Umbilical cord (tissue), 2 donors: ENCODE measurements at places on chromosomes 2 and 18.
A peak's percentile ranks its signal among the peaks of the same experiment; 100 is the strongest.

DNA sequence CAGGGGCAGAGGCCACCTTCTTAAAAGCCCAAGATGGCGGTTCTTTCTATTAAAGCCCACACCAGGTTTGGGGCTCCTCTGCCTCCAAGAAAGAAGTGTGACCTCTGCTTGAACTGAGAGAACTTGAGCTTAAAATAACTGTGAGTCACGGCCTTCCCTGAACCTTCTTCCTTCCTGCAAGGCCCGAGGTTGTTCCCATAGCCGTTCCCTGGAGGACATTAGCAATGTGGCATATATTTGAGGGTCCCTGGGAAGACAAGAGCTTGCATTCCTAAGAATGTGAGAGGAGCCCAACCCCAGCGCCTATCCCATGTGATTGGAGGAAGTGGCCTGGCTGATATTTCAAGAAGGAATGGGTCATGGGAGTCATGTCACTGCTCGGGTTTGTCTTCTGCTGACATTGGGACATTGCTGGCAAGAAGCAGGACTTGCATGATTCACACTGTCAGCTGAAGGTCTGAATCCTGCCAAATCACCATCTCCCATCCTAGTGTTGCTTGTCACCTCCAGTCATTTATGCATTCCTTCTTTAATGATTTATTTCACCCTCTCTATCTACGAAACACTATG is 168.1 kb downstream of the TRIB2 start:
- DNase-seq = peak; percentile 13

DNA sequence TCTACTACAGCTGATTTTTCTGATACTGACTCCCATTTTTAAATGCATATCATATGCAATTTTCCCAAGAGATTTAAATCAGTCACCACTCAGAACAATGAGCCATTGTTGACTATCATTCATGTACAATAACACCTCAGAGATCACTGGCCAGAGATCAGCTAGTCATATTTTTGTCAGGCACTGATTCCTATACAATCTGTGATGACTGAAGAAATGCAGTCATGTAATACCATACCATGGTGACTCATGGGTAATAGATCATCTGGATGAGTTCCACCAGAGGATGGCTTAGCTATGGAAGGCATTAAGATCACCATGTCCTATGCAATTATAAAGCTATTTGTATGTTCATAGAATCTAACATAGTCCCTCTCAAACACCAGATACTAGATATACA is 285.7 kb upstream of the DCC start:
- DNase-seq = no peak

DNA sequence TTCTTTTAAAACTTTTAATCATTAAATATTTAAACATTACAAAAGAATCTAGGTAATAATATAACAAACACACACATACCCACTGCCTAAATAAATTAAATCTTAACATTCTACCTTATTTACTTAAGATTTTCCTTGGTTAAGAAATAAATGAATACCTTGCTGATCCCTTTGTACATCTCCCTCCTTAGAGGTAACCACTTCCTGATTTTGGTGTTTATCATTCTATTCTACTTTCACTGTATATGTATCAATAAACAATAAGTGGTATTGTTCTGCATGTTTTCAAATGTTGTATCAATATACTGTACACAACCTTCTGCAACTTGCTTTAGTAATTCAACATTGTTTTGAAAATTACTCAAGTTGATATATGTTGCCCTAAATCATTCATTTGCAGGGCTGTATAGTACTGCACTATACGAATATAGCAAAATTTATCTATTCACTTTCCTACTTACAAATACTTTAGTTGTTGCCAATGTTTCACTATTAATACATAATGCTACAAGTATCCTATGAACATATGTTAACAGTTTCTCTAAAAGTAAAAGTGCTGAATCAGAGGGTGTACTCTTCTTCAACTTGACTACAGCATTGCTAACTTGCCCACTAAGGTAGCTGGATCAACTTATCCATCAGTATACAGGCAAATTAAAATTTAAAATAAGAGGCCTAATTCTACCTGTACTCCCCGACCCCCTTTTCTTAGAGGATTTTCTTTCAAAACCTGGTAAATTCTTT is 65.8 kb downstream of the MEMO1 start:
- DNase-seq = no peak

DNA sequence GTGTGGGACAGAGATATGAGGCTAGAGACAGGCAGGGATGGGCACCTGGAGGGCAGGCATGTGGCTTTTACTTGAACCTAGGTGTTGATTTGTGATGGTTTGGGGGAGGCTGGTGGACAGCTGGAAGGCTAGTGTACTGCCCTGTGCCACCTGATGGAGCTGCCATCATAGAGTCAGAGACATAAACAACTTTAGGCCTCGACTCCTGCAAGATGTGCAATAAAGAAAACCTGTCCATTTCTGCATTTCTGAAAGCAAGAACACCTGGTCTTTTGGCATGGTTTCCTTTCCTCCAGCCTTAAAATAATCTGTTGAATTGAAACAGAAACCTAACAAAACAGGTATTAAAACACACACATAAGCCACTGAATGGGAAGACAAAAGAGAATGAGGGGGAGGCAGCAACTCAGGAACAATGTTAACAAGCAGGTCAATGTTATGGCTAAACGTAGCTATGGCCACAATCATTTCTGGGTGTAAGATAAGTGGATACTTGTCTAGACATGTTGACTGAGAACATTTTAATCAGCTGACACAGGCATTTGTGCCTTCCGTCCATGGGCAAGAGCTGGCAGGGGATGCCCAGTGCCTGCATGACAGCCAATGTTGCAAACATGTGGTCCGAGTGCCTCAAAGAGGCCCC is 87.8 kb downstream of the KCTD1 start:
- peak; percentile 48 for DNase-seq

DNA sequence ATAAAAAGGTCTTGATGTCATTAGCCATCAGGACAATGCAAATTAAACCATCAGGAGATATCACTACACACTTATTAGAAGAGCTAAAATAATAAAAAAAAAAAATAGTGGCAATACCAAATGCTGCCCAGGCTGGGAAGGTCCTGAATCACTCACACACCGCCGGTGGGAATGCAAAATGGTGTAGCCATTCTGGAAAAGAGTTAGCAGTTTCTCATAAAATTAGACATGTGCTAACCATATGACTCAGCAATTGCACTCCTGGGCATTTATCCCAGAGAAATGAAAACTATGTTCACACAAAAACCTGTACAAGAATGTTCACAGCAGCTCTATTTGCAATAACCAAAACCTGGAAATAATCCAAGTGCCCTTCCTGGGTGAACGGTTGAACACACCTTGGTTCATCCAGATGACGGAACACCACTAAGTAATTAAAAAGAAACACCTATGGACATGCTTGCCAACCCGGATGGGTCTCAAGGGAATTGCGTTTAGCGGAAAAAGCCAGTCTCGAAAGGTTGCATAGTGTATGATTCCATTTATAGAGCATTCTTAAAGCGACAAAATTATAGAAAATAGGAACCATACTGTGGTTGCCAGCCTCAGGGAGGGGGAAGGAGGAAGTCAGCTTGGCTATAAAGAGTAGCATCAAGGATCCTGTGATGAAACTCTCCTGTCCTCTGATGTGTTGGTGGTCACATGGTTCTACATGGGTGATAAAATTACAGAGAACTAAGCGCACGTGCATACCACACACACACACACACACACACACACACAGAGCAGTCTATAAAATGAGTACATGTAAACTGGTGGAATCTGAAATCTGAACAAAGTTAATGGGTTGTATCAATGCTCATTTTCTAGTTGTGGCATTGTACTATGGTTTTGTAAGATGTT is 4.6 kb downstream of the MBP start:
- no peak for DNase-seq

DNA sequence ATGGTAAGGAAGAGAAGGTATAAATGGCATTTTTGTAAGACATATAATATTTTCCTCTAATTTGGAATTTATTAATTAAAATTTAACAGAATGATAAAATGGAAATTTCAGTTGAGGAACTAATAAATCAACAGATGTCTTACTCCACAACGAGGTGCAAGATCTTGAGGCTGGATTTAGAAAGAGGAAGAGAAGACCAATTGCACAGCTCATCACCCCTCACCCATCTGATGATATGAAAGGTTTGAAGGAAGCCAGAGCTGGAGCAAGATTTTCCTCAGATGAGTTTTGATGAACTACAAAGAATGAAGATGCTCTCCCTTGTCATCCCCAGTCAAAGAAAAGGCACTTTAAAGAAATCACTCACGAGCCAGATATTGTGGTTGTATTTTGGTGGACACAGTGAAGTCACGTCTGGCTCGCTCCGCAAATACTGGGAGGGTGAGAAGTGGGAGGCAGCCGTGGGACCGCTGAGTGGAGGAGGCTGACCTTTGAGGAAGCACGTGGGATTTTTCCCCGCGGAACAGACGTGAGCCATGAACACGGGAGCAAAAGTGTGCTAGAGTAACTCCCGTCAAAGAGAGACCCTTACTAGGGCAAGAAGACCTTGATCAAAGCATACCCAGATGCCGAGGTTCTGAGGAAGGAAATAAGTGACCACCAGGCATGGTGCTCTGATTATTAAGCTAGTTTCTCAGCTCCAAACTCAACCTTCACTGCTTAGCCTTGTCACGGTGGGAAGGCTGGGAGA is 511.4 kb downstream of the RNF144A start:
- DNase-seq = no peak

DNA sequence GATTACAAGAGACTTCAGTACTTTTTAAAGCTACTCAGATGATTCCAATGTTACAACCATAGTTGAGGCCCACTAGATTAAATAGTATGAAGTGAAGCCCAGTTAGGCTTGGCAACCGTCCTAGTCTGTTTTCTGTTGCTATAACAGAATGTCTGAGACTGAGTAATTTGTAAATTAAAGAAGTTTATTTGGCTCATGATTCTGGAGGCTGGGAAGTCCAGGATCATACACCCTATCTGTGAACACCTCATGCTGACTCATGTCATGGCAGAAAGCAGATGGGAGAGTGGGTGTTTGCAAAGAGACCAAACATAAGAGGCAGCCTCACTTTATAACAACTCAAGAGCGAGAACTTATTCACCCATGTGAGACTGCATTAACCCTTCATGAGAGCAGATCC is 63.1 kb downstream of the CCDC150 start:
- peak; percentile 13 for DNase-seq

GRCh38 chr18:23438608-23439366 is 14.3 kb upstream of the RIOK3 start:
- no peak for DNase-seq

DNA sequence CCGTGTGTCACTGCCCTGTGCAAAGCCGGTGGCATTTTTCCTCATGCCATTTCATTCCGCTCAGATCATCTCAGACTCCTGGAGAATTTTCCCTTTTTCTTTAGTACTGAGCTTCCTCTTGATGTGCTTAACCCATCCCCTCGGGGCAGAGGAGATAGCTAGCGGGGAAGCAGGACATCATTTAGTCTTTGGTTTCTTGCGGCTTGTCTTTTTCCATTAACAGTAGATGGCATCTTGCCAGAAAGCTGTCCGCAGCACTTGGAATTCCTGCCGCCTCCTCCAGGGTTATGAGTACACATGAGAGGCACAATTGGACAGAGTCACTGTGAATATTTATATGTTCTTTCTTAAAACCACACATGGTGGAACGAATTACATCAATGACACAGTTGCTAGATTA is 226.6 kb downstream of the ALPK2 start:
- DNase-seq = peak; percentile 73

GRCh38 chr18:73286584-73286983 is 418.8 kb upstream of the NETO1 start:
- no peak for DNase-seq

- DNase-seq = peak; percentile 48
Observed at GRCh38 chr2:201403880-201404279, 46.7 kb upstream of the FLACC1 start.

- DNase-seq = peak; percentile 3
Observed at GRCh38 chr2:182280118-182280517, 146.7 kb downstream of the PDE1A start.

- DNase-seq = peak; percentile 66
Observed at GRCh38 chr18:55243857-55244256, 284.6 kb upstream of the CCDC68 start.

DNA sequence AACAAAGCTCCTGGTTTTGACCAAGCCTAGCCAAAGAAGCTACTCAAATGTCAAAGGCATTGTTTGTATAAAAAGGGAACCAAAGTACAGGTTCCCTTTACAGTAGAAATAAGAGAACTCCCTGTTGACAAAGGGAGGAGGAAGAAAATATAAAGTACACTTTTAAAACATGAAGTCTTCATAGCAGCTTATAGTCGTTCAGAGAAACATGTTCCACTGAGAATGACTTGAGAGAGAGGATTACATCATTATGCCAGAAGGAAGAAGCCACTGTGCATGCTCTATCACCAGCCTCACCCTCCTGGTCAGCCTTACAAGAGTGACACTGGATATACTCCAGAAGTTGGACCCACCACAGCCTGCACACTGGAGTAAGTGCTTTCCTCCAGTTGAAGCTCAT is 2.5 kb upstream of the DHRS9 start:
- DNase-seq = no peak

GRCh38 chr2:132403146-132403545 is 13.5 kb upstream of the GPR39 start:
- no peak for DNase-seq

- no peak for DNase-seq
Observed at GRCh38 chr2:168201584-168202116, 45.7 kb downstream of the STK39 start.

DNA sequence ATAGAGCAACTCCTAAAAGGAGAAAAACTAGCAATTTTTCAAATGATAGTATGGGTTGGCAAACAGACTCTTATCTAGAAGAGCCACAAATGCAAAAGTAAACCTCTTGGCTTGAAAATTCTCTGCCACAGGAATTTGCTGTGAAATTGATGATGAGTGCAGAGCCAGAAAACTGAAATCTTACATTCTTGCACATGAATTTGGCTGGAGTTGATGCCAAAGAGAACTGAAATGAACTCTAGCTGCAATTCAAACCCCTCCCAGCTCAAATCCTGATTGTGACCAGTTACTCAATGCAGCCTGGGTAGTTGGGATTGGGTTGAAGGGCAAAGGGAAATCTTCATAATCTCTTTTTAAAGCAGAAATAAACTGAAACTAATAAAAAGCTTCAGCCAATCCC is 266.6 kb downstream of the PDE11A start:
- DNase-seq = no peak

GRCh38 chr2:71150082-71150816 is 19.8 kb downstream of the MPHOSPH10 start:
- DNase-seq = no peak

DNA sequence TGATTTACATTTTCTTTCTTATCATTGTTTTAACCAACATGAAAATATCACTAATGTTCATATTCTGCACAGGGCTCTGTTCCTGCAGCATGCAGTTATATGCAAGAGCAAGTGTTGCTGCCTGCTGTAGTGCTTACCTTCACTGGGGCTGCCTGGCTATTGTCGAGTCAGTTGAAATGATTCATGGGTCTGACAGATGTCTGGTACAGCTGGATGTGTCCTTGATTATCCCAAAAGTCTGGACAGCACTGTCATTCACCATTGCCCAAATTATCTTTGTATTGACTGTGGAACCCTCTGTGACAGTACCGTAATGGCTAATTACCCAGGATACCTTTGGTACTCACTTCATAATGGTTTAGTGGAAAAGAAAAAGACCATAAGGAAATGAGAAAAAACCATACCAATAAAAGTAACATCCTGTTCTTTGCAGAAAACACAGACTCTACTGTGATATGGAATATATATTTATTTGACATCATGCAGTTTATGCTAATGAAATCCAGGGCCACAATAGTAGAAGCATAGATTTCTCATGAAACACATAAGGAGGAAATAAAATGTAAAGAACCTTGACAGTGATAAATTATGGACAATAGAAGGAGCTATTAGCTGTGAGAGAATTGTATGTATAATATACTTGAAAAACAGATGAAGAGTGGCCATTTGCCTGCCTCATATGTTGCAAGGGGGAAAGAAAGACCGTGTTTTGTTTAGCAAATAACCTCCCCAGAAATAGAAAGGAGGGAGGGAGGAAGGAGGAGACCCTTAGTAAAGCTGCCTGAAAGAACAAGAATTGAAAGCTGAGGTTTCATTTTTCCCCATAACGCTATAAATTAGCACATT is 249.8 kb upstream of the ATP5MC3 start:
- no peak for DNase-seq
